ENCODE measurements at places on chromosomes 4 and X. TPM values are rescaled to one million over a fixed set of nuclear protein-coding genes. Genes with fewer than 3 reads are reported as not detected.

- DNase-seq, result no peak
These were observed 95.9 kb upstream of the FAT1 start for GRCh38 chr4:186819342-186820086.

- DNase-seq, result peak; percentile 22
These were observed 8.7 kb downstream of the KIAA1210 start for GRCh38 chrX:119118780-119119395.

- peak; percentile 89 for DNase-seq
These were observed 4.8 kb downstream of the SH3BP2 start for GRCh38 chr4:2797545-2798305.

DNA sequence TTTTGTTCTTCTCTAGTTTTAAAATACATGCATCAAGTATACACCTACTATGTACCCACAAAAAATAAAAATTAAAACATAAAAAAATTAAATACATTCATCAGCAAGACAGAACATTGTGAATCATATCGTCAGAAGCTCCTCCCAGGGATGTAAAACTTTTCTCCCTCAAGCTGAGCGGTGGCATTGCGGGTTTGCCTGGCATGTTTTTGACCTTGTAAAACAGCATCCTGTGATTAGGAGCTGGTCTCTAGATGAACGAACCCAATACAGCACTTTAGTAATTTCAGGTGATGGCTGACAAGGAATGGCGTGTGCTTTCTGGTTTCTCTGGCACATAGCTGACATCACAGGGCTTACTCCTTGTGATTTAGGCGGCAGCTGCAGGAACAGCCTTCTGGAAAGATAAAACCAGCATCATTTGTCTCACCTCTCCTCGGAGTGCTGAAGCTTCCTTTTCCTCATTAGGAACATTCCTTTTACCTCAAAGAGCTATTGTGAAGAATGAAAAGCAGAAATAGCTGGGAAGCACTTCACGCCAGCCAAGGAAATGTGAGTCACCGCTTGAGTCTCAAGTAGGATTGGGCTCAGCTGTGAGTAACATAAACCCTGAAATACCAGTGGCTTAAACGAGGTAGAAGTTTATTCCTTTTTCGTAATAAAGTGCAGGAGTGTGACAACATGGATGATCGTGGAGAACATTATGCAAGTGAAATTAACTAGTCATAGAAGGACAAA is 44.3 kb downstream of the NYX start:
- no peak for DNase-seq

DNA sequence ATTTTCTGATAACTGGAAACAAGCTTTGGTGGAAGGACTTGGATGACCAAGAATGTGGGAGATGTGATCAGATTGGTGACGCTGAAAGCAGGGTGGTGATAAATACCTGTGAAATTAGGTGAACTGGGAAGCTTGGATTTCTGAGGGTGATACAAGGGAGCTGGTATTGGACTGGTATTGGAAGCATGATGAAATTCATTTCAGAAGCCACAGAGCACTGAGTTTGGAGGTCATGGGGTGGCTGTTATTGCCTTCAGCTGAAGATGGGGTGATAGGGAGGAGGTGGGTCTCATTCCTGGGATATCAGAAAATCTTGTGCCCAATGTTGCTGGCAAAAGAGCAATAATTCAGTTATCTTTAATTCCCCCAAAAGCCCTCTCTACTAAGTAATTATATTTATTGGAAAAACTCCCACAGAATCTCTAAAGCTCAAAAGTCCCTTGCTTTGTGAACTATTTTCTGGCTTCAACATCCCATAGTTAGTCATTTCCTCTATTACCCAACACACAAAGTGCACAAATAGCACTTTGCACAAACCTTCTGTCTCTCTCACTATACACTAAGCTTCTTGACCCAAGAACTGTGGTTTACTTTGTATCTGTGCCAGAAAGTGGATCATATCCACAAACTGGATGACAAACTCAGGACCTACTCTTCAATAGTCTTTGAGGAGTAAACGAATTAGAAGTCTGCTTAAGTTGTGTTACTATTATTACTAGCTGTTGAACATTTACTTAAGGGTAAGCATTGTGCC is 23.1 kb upstream of the CAMK2D start:
- DNase-seq, result no peak

The CXCL1 gene
- total RNA-seq, result 52.7 TPM

The SCRG1 gene
- not detected for total RNA-seq

DNA sequence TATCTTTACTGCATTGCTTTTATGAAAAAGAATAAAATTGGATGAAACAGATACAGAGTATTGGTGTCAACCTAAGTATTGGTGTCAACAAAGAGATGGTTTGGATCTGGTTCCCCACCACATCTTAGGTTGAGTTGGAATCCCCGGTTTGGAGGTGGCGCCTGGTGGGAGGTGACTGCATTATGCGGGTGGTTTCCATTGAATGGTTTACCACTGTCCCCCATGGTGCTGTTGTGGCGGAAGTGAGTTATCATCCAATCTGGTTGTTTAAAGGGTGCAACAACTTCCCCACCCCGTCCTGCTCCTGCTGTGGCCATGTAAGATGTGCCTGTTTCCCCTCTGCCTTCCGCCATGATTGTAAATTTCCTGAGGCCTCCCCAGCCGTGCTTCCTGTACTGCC is 52.8 kb upstream of the CD99 start:
- no peak for DNase-seq

DNA sequence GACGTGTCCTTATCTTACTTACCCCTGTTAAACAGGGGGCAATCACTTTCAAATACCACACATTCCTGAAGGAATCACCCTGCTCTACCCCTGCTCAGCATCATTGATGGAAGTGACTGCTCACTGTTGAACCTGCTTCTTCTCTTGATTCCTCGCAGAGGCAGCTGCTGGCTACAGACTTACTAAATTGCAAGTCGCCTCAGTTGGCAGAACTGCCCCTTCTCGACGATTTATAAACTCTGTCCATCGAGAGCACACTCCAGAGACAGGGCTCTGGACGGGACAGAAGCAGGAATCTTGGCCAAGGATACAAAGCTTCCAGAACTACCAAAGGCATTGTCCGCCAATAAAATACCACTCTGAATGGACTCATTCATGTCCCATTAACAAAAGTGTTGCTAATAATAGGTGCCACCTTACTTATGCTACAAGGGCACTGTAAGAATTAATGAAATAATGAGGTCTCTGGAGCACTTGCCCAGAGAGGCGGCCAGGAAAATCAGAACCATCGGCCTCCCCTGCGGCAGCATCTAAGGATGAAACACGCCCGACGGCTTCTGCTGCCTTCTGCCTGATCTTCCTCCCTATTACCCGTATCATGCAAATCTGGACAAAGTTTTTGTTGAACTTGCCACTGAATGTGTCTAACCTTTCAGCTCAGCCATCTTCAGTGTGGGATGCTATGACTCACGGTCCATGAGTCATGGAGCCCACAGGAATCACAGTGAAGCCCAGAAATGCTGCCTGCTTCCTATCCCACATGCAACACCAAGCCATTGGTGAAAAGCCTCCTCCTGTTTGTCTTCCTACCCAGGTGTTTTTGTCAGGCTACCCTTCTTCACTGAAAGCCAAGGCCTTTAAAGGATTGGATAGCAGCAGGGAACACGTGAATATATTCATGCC is 164.9 kb downstream of the MAML3 start:
- peak; percentile 64 for DNase-seq

DNA sequence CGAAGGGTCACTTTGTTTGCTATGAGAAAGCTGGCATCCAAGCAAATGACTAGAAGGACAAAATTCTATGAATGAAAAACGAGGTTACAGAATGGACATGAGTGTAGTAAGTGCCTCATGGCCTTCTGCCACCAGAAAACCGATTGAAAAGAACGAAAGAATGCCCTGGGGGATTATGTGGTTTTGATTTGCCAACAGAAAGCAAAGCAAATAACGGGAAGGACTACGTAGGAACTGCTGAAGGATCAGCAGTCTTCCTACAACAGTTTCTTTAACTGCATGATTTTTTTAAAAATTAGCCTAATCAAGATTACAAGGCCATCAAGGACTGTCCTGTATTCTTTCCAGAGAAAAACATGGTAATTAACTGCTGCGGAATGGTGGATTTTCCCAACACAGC is 50.6 kb downstream of the NRK start:
- DNase-seq, result no peak

- no peak for DNase-seq
These were observed 9.5 kb downstream of the FRG2 start for GRCh38 chr4:190017357-190018200.

- DNase-seq, result no peak
These were observed 72.4 kb downstream of the FBXO8 start for GRCh38 chr4:174210952-174211490.

DNA sequence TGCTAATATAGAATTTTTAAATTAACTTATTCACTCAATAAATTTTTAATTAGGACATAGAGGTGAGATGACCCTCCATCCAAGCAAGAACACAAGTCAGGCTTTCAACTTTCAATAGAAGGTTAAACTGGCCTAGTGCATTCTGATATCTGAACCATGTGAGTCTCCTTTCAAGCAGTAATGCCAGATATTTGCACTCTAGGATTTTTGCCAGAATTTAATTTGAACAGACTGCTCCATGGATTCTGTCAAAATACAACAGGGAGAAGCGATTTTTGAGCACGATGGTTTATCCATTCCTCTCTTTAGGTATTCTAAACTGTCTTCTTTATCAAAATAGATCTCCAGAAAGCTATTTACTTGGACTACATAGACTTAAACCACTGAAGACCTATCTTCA is 72.0 kb upstream of the DCLK2 start:
- DNase-seq, result no peak

The CT45A2 gene
- total RNA-seq, result not detected

The RAB39B gene
- total RNA-seq, result 1.8 TPM

DNA sequence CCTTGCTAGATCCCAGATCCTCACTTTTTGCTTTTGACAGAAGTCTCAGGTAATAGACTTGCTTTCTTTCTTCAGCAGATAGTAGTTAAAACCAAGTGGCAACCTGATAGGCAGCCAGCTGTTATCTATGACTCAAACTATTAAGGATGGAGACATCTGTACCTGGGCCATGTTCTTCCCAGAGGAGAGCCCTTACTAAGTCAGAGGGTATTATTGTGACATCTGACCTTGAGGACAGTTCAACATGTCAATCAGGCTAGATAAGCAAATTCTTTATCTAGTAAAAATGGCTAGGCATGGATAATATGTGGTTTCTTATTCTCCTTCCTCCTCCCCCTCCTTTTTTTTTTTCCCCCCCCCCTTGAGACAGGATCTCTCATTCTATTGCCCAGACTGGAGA is 39.2 kb downstream of the TRIM2 start:
- DNase-seq, result no peak

GRCh38 chr4:145635117-145635516 is 15.9 kb downstream of the MMAA start:
- no peak for DNase-seq

- no peak for DNase-seq
These were observed 2.4 kb upstream of the STIM2 start for GRCh38 chr4:26858035-26858918.

The C4orf50 gene
- total RNA-seq, result 0.26 TPM

The MAGIX gene
- total RNA-seq, result 13.2 TPM

The LRP2BP gene
- total RNA-seq, result 2.1 TPM

The TASL gene
- not detected for total RNA-seq

The ADRA2C gene
- 10.5 TPM for total RNA-seq

The NAA15 gene
- total RNA-seq, result 22.8 TPM

DNA sequence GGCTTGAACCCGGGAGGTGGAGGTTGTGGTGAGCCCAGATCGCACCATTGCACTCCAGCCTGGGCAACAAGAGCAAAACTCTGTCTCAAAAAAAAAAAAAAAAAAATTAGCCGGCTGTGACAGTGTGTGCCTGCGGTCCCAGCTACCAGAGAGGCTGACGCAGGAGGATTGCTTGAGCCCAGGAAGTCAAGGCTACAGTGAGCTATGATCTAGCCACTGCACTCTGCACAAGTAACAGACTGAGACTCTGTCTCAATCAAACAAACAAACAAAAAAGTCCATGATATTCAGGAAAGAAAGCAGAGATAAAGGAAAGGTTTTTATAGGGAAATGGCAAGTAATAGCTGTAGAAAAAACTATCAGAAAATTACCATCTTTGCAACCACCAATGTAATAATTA is 2.1 kb upstream of the LAGE3 start:
- no peak for DNase-seq

DNA sequence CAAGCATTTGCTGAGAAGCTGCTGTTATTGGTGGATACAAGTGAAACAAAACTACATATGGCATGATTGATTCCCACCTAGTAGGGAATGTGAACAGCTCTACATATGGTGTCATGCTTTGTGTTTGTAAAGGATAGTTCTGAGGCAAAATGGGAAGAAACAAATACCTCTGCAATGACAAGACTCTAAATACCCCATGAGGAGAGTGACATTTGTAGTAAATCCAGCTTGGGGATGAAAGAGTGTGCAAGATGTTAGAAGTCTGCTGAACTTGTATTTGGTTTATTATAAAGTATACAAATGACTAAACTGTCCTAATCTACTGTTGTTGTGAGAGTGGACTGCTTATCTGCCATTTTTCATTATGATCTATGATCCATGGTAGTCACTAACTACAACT is 120.8 kb upstream of the HS3ST1 start:
- no peak for DNase-seq

GRCh38 chr4:54185866-54186265 is 43.2 kb upstream of the PDGFRA start:
- DNase-seq, result no peak

- DNase-seq, result no peak
These were observed 56.3 kb upstream of the DCTD start for GRCh38 chr4:182973511-182973911.

DNA sequence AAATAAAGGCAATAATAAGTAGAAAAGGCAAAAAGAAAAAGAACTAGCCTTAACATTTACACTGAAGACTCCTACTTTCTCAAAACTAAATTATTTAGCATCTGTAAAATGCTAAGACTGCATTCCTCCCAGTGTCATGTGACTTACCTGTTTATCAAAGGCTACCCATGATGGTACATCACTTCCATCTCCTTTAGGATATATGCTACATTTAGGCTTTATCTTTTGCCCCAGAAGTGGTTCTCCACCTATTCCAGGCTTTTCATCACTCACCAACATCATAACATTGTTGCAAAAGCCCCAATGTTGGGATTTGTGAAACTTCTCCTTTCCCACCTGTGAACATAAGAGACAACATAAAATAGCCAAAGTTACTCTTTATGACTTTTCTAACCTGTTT is 31.1 kb downstream of the EFHC2 start:
- DNase-seq, result no peak

The TMSB4X gene
- total RNA-seq, result 1,104 TPM

DNA sequence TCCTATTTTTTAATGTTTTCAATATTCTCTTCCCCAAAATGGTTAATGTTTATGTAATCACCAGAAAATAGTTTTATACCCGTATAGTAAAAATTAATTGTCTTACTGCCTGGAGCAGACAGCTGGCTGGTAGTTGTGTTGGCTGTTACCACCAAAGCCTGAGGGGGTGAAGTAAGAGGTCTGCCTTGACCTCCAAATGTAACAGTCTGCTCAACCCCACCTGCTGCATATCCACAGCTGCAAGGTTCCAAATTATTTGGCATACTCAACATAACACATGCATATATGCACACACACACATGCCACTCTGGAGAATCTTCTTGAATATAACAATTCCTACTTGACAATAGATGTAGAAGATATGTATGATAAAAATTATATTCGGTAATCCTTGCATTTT is 624.3 kb downstream of the ADGRL3 start:
- no peak for DNase-seq
